ENCODE measurements at places on chromosomes 6 and 20.

- no peak for DNase-seq
These were observed 26.8 kb downstream of the PAQR8 start for GRCh38 chr6:52388790-52389189.

GRCh38 chr6:129500958-129501739 lies 208.8 kb downstream of the ARHGAP18 start:
- no peak for DNase-seq

DNA sequence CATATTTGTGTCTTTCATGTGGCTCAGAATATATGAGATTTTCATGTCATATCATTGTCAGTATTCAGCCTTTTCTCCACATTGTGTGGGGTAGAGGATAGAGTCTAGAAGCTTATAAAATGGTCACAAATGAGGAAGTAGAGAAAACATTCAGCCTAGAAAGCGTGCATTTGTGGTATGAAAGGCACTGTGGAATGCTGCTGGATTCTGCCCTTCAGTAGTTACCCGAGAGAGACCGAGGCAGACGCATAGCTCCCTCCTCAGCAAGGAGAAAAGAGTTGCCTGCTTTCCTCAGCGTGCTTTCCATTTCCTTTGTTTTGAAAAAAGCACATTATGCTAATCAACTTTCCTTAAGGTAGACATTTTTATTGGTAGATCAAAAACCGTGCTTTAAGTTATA lies 28.7 kb downstream of the MYB start:
- DNase-seq, result no peak

GRCh38 chr6:142800240-142800639 lies 144.7 kb downstream of the HIVEP2 start:
- DNase-seq, result no peak

DNA sequence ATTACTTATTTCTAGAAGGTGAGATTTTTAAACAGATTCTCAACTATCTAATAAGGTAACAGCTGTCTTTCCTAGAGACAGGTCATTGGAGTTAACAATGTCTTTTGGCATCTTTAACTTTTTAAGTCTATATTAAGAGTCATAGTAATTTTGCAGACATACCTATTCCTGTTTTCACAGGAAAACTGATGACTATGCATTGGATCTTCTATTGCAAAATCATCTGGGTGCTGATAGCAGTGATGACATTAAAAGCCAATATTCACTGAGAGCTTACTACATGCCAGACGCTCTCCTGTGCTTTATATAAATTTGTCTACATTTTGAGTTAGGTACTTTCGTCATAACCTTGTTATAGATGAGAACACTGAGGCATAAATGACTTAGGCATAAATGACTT lies 462.4 kb upstream of the MARCKS start:
- DNase-seq, result no peak

DNA sequence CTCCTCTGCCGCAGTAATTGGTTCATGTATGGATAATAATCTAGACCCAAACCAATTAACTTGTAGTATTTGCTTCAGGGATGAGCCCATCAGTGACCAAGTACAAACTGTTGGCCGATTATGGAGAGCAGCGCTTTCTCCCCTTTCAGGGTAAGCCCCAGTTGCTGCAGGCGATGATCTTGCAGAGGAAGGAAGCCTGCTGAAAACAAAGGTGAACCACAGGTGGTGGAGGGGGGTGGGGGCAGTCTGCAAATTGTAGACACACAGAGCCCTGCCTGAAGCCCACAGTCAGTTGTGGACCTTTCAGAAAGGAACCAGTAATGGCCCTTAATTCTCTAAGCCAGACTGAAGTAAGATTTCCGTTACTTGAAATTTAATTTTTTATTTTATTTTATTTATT lies 167.9 kb upstream of the JARID2 start:
- DNase-seq, result no peak

DNA sequence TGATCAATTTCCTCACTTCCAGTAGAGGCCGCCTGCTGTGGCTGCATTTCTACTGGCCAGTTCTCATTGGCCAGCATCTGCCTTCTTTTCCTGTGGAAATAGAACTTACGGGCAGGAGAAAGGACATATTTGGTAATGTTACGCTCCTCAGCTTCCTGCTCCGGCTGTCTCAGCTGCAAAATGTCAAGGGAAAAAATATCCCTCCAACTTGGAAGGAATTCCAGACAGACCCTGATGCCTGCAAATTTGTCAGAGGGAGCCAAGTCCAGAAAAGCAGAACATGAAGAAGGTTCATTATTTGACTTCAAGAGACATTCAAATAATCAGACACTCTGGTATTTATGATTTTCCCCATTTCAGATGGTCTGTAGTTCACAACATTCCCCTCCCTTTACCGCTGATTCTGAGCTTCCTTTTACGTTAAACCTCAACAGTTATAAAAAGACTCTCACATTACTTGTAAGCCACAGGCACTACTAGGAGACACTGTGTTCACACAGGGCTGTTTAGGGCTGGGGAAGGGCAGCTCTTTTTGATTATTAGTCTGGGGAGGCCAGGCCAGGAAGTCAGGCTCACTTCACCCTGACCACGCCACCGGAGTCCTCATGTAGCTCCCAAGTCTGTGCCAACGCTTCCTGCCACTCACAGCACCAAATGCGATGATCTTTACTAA lies 179.6 kb upstream of the CCN2 start:
- no peak for DNase-seq

- no peak for DNase-seq
These were observed 18.4 kb downstream of the STX16 start for GRCh38 chr20:58669287-58670006.

DNA sequence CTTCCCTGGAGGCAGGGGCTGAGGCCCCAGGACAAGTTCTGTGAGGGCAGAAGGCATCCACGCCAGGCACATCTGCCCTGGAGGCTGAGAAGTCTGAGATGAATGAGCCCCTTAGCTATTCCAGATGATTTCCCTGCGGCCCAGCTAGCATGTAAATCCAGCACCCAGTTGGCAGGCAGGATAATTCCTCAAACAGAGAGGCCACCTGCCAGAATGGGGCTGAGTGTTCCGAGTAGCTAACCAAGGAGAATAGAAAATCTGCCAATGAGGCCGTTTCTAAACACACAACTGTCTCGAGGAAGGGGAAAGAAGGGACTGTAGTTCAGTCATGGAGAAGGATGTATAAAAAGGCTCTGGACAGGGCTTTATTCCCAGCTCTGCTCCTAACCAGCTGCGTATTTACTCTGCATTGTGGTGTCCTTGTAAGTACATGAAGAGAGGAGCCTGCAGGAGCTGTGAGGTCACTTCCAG lies 211.4 kb upstream of the CDYL start:
- no peak for DNase-seq

DNA sequence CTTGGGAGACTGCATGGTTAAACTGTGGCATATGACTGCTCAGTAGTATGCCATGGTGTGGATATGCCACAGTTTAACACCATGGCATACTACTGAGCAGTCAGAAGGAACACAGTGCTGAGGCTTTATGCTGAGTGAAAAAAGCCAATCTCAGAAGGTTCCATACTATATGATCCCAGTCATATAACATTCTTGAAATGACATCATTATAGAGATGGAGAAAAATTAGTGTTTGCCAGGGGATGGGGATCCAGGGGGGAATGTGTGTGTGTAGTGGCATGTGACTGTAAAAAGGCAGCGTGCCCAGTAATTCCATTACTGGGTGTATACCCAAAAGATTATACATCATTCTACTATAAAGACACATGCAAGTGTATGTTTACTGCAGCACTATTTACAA lies 85.8 kb downstream of the FOXF2 start:
- DNase-seq, result no peak

DNA sequence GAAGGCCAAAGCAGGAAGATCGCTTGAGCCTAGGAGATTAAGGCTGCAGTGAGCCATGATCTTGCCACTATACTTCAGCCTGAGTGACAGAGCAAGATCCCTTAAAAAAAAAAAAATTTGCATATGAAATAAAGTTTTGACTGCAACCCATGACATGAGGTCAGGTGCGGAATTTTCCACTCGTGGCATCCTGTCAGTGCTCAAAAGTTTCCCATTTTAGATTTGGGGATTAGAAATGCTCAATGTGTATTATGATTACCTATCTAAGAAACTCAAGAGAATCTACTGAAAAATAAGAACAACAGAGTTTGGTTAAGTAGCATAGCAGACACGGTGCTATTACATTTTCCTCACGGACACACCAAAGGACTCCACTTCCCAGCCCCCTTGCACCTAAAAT lies 11.7 kb downstream of the SLC23A2 start:
- no peak for DNase-seq

DNA sequence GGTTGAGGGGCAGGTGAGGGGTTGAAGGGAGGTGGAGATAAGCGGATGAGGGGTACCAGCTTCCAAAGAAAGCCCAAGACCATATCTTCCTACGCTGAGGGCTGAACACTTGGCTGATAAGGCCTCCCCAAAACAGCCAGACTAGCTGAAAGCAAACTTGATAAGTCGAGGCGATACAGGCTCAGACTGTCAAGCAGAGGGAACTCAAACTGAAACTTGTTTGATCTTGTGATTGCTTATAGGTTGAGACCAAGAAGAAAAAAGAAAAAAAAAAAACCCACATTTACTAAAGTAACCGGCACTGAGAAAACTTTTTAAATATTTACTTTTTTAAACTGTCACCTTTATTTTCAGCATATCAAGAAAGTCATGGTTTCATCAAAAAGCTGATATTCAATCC lies 73.6 kb downstream of the TRERF1 start:
- DNase-seq, result no peak

DNA sequence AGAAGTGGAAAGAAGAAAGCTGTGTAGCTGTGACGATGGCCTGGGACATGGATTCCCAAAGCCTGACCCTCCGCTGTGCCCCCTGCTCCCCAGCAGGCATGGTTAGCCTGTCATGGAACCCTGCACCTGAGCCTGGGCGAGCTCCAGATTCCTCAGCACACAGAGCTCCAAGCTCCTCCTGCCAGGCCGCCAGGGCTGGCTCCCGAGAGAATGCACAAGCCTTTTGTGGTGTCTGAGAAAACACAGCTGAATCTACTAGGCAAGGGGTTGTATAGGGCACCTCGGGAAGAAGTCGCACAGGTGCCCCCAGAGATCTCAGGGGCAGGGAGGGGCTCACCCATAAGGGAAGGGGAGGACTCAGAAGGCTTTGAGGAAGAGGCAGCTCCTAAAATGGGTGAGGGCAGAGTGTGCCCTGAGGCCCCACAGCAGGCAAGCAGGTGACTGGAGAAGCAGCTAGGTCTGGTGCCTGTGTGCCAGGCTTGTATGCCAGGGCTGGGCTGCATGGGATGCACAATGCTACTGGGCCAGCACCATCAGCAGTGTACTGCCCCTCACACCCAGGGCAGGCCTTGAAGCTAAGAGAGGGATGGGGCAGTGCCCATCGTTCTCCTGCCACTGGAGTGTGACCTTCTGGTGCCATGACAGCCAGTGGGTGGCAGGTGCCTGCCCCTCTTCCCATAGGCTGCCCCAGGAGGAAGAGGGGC lies 64.3 kb upstream of the CD93 start:
- no peak for DNase-seq

- no peak for DNase-seq
These were observed 523.1 kb downstream of the CD83 start for GRCh38 chr6:14640631-14641030.

DNA sequence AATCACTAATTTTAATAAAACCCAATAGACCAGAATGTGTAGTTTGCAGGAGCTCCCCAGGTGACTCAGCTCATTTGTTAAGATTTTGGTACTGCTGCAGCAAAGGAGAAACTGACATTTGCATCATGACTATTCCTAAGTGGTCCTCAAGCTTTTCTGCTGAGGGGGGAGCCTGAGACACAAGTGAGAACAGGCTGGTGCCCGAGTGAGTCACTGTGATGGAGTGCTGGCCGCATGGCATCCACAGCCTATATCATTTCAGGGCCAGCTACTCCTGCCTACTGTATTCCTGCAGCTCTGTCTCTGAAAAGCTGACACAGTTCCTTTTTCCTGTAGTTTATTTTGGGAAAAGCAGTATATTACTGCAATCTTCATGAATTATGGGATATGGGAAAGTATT lies 113.7 kb upstream of the ENPP5 start:
- DNase-seq, result no peak

DNA sequence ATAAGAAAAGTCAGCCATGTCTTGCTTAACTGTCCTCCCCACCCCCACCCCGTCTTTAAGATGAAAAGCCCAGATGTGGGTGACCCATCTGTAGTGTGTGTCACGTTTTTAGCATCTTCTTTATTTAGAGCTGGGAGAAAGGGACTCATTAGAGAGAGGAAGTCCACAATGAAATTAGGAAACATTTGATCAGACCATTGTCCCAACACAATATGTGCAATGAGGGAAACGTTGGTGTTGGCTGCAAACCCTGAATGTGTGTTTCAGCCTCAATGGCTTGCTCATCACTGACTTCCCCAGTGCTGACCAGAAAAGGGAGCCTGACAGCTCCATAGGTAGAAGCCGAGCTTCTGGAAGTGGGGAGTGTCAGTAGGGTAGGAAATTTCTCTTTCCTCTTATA lies 475.7 kb downstream of the CD83 start:
- DNase-seq, result no peak

All from stimulated activated CD4-positive, alpha-beta T cell treated with anti-CD3 and anti-CD28 coated beads, Interleukin-4, amount 100 ng/mL, for 48 hours (primary cell).